ENCODE measurements at places on chromosomes 5 and 9.

GRCh38 chr9:33480976-33481375, 7.3 kb upstream of the NOL6 start:
- DNase-seq: no peak

- DNase-seq: no peak
These were observed 156.8 kb downstream of the NXNL2 start for GRCh38 chr9:88691811-88692210.

DNA sequence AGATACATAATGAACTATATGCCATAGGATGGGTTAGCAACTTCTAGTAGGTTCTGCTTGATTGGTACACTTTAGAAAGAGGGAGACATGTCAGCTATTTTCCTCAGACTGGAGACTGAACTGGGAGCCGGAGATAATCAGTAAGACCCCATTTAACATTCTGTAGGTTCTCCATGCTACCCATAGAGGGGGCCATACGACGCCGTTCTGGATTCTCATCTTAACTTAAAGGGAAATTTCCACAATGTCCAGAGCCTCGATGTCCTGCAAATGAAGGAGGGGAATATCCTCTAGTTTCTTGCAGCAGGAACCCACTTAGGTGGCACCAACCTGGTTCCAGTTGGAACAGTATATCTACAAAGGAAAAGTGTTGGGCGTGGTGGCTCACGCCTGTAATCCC, 22.3 kb upstream of the NPM1 start:
- DNase-seq: no peak

DNA sequence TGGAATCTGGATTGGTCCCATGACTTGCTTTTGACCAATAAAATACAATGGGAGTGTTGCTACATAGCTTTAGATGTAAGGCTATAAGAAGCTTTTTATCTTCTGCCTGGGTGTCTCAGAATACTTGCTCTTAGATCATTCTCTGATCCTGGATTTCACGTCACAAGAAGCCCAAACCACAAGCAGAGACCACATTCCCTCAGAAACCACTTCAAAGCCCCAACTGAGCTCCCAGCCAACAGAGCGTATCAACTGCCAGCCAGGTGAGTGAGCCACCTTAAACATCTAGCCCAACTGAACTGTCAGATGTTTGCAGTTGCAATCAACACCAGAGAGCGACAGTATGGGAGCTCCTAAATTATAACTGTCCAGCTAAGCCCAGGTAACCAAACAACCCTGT, 687.1 kb downstream of the TLE1 start:
- DNase-seq: no peak

- DNase-seq: no peak
These were observed 457.7 kb downstream of the EFNA5 start for GRCh38 chr5:107213025-107213424.

GRCh38 chr5:133240425-133241091, 188.7 kb downstream of the HSPA4 start:
- DNase-seq: no peak

DNA sequence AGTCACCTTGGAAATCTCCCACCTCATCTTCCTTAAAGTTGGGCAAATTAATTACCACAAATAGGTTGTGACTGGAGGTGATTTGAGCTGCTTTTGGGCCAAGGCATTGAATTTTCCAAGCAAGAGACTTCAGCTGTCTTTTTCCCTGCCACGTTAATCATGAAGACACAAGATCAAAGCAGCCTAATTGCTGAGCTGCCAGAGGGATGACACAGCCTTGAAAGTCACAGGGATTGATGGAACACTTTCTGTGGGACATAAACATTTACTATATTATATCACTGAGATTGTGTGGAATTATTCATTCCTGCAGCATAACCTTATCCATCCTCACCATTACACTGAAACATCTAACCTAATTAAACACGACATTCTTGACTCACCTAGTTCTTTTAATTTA, 172.2 kb downstream of the FAM170A start:
- DNase-seq: no peak

- no peak for DNase-seq
These were observed 150.0 kb upstream of the PTCH1 start for GRCh38 chr9:95666785-95667155.

GRCh38 chr9:35869621-35870216, 482 bp downstream of the OR13J1 start:
- DNase-seq: no peak

GRCh38 chr9:12922224-12922866, 147.5 kb downstream of the LURAP1L start:
- no peak for DNase-seq

- no peak for DNase-seq
These were observed 37.8 kb downstream of the OTULIN start for GRCh38 chr5:14702238-14702839.

- DNase-seq: peak; percentile 69
These were observed 51.6 kb downstream of the AHRR start for GRCh38 chr5:372996-373709.

GRCh38 chr5:169707686-169708085, 70.6 kb downstream of the DOCK2 start:
- no peak for DNase-seq

GRCh38 chr9:34623374-34624235, 3.3 kb upstream of the DCTN3 start:
- peak; percentile 41 for DNase-seq

GRCh38 chr9:34379334-34380033, 2.8 kb upstream of the MYORG start:
- DNase-seq: peak; percentile 94
